Astrocyte of the spinal cord (primary cell): ENCODE measurements at places on chromosomes 16 and 17.

GRCh38 chr17:68807998-68808772, 147.0 kb downstream of the ABCA8 start:
- peak; percentile 39 for DNase-seq

GRCh38 chr16:76175718-76176117, 101.5 kb upstream of the CNTNAP4 start:
- DNase-seq, result no peak

DNA sequence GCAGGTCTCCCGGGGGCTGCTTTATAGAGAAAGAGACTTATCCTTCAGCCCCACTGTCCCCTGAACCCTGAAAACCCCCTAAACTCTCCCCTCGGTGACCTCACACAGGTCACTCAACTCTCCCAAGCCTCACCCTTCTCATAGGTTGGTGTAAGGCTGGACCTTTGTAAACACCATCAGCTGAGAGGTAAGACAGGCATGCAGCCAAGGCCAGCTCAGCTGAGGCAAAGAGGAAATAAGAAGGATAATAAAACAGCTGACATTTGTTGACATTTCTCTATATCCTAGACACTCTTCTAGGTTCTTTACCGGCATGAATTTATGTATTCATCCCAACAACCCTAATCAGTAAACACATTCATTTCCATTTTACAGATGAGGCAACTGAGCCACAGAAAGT, 134.3 kb downstream of the CCT6B start:
- no peak for DNase-seq

DNA sequence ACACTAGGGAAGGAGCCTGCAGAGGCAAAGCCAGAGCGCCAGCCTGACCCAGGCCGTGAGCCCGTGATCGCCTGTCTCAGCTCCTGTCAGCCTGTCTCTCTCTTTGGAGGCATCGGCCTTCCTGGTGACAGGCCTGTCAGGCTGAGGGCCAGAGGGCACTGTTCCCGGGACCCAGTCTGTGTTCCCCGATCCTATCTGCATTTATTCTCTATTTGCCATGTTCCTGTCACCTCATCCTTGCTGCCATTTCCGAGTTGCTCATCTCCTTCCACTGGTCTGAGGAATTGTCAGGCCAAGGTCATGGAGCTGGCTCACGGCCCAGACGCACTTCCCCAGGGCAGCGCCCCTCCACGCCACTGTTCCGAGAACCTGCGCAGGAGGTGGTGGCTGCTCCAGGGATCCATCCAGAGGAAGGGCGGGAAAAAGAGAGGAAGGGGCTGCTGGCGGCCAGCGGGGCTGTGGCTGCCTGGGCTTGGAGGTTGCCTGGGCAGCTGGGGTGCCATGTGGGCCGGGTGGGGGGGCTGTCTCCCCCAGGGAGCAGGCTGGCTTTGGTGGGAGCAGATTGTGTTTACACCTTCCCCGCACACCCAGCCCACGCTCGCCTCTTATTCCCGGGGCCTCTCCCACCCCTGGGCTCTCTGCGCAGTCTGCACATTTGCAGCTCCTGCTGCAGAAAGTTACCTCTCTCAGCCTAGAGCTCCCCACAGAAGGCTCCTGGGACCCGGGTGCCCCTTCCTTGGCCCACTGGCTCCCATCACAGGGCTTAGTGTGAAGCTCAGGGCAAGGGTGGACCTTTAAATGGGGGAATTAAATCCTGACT, 4.9 kb downstream of the PRCD start:
- no peak for DNase-seq

GRCh38 chr17:28180449-28180848, 138.0 kb downstream of the NLK start:
- peak; percentile 47 for DNase-seq

DNA sequence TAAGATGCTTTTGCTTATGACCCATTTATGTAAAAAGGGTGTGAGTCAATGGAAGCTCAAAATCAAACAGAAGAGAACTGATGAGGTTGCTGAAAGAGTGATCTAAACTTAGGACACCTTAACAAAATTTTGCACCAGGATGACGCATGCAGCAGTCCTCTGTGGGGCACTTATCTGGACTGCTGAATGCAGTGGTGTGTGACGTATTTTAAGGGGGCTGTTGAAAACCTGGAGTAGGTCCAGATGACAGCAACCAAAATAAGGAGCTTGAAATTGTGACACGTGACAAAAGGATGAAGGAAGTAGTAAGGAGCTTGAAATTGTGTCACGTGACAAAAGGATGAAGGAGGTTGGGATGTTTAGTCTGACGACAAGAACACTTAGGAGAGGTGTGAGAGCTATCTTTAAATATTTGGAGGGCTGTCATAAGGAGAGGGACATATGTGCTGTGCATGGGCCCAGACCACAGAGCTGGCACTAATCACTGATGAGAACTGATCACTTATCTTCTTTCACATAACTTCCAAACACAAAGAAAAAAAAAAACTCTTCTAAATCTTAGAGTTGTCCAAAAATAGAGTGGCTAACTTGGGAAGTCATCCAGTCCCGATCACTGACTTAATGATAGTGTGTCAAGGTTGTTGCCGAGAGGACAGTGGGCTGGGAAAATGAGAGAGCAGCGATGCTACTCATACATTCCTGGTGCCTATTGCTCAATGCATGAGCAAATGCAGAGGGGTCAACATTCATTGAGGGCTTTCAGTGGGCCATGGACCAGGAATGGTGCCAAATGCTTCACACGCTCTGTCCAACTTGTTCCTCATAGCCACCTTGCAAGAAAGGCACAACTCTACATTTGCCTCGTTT, 264.2 kb upstream of the ZFHX3 start:
- DNase-seq, result no peak

GRCh38 chr17:45924332-45924820, 30.0 kb downstream of the MAPT start:
- no peak for DNase-seq

DNA sequence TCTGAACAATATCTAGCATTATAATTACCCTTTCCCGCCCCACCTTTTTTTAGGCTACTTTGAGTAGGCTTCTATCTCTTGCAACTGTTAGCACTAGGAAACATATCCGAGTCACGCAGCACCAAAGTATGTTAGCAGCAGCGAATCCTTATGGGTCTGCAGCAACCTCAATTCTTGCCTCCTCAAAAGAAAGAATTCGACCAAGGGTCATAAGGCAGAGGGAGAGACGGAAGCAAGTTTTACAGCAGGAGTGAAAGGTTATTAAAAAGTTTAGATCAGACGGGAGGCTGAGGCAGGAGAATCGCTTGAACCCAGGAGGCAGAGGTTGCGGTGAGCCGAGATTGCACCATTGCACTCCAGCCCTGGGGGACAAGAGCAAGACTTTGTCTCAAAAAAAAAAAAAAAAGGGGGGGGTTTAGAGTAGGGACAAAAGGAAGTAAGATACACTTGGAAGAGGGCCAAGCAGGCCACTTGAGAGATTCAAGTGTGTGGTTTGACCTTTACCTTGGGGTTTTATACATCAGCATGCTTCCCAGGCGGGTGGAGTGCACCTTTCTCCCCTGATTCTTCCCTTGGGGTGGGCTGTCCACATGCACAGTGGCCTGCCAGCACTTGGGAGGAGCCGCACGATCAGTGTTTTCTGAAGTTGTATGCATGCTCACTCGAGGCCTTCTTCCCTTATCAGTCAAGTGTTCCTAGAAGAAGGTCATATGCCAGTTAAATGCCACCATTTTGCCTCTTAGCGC, 67.7 kb downstream of the HLF start:
- DNase-seq, result no peak

DNA sequence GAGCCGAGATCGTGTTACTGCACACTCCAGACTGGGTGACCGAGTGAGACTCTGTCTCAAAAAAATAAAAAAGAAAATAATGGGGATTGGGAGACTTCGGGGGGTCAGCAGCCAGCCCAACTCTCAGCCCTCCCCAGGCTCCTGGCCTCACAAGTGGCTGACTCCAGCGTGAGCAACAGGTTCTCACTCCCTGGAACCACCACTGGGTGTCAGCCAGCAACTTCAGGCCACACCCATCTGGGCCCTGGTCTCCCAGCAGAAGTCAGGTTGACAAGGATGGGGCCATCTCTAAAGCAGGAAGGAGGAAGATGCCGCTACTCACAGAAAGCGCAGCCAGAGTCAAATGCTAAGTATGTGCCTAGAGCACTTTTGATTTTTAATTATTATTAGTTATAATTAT, 139.4 kb downstream of the C16orf78 start:
- no peak for DNase-seq

DNA sequence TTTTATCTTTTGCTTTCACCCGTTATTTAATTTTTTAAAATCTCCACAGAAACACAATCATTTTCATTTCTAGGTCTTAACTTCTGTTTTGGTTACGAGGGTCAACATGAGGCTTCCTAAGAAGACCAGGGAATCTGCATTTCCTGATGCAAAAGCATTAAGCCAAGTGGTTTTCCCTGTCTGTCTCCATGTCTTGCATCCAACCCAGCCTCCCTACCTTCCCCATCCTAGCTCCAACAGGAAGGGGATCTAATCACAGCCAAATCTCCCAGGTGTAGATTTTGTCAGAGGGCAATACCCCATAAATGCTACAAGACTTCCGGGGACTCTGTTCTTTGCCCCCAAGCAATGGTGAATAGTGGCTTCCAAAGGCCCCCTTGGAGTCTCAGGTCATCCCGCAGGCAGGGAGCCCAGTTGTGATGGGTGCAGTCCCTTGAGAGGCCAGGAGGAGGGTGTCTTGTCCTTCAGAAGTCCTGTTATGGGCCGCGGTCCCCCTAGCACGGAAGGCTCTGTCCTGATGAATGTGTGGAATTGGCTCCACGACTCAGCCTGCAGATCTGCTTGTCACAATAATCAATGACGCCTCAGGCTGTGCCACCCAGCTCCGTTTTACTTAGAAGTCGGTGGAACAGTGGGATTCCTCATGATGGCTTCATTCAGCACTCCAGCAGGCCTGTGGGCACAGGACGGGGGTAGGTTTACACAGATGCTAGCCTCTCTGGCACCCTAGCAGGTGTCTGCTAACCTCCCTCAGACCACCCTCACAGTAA, 141.1 kb downstream of the RGS9 start:
- peak; percentile 67 for DNase-seq

- no peak for DNase-seq
Measured at GRCh38 chr16:47063011-47063724, 80.6 kb downstream of the NETO2 start.

GRCh38 chr17:68446626-68447041, 10.7 kb downstream of the WIPI1 start:
- no peak for DNase-seq
